Ascending aorta (tissue), 2 donors: ENCODE measurements at places on chromosomes 3 and 15. TPM values are rescaled to one million over a fixed set of nuclear protein-coding genes. Genes with fewer than 3 reads are reported as not detected.

- H3K36me3 ChIP-seq, result no peaks in the 10 kb centered on the region
- no peak overlapping the region for H3K27ac ChIP-seq
- H3K4me3 ChIP-seq, result no peak overlapping the region
- no peaks in the 10 kb centered on the region for H3K4me1 ChIP-seq
- no peaks in the 10 kb centered on the region for H3K27me3 ChIP-seq
These were observed 997.2 kb downstream of the DIPK2A start for GRCh38 chr3:144968750-144969350.

GRCh38 chr3:123745184-123745855 lies 138.8 kb downstream of the MYLK start:
- H3K4me3 ChIP-seq, result no peak overlapping the region
- peak overlapping the region; percentile 48 for H3K27ac ChIP-seq
- H3K36me3 ChIP-seq, result no peaks in the 10 kb centered on the region
- H3K4me1 ChIP-seq, result no peaks in the 10 kb centered on the region
- H3K27me3 ChIP-seq, result no peaks in the 10 kb centered on the region
- no peak for DNase-seq

DNA sequence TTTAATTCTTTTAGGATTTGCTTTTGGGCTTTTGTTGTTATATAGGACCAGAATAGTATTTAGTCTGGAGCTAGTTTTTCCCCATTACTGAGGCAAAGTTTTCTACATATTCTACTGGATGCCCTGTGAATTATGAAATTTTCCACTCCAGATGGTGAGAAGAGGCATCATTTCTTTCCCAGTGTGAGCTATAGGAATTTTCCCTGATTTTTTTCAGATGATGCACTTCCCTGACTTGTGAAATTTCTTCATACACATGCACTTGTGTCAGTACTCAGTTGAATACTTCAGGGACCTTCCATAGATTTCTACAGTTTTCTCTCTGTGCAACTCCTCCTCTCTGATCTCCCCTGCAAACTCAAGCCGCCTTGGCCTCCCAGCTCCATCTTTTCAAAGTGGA lies 73.7 kb upstream of the SLCO2A1 start:
- no peak overlapping the region for H3K4me3 ChIP-seq
- H3K4me1 ChIP-seq, result no peaks in the 10 kb centered on the region
- no peaks in the 10 kb centered on the region for H3K36me3 ChIP-seq
- no peak for DNase-seq
- no peak overlapping the region for H3K27ac ChIP-seq

DNA sequence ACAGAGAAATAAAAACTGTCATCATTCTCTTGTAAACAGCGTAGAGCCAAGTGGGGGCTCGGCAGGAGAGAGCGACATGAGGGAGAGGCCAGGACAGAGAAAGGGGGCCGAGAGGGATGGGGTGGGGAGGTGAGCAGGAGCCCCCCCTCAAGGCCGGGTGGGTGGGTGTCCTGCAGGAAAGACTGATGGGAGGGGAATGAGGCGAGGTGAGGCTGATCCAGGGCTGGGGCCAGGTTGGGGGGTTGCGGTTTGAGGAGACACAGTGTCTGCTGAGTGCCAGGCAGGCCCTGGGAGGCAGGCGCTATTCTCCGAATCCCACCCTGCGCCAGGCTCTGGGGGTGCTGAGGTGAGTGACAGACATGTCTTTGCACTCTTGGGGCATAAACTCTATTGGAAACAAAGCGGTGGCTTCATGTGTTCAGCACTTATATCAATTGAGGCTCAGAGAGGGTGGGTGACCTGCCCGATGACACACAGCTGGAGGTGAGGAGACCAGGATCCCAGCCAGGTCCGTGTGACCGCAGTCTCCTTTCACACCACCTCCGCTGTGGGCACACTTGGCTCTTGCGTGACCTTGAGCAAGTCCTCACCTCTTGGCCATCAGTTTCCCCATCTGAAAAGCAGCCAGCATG lies 19.6 kb upstream of the CSPG4 start:
- H3K4me3 ChIP-seq, result no peak overlapping the region
- H3K27ac ChIP-seq, result no peak overlapping the region
- DNase-seq, result no peak
- H3K36me3 ChIP-seq, result no peaks in the 10 kb centered on the region

DNA sequence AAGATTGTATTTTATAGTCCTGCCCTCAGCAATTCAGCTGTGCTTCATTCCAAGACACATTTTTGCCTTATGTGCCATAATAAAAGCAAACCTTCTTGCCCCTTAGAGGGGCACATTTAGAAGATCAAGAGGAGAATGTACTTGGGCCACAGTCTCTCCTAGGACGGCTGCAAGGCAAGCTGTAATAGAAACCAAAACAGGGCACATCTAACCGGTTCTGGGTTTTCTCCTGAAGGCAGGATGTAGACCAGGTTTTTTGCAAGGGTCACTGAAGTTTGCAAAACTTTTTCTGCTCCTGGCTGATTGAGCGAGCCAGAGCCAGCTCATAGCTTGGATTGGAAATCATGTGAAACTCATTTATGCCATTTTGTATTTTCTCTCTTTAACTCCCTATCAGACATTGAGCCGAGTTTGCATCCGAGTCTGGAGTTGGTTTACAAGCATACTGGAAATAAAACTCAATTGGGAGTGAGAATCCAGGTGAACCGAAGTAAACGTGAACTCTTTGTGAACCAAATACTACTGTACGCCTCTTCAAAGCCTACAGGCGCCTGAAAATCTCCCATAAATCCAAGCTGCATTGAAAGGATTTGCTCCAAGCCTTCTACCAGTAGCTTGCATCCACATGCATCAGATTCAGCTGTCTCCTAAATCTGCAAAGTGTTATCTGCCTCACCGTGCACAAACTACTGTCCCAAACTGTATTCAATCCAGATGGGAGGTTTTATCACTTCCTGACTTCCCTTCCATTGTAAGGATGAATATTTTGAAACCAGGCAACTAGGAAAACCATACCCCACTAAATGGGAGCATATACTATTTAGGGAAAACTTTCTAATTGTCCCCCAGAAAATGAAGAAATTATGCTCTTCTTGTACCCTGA lies 60.9 kb upstream of the TSC22D2 start:
- no peak for DNase-seq
- H3K27me3 ChIP-seq, result no peaks in the 10 kb centered on the region
- peak overlapping the region; percentile 55 for H3K27ac ChIP-seq
- peaks cover 22% of the 10 kb centered on the region for H3K4me1 ChIP-seq

- no peak overlapping the region for H3K27ac ChIP-seq
- H3K4me1 ChIP-seq, result no peaks in the 10 kb centered on the region
- no peaks in the 10 kb centered on the region for H3K27me3 ChIP-seq
- H3K36me3 ChIP-seq, result no peaks in the 10 kb centered on the region
- DNase-seq, result no peak
These were observed 71.9 kb upstream of the MYZAP start for GRCh38 chr15:57519806-57520205.

DNA sequence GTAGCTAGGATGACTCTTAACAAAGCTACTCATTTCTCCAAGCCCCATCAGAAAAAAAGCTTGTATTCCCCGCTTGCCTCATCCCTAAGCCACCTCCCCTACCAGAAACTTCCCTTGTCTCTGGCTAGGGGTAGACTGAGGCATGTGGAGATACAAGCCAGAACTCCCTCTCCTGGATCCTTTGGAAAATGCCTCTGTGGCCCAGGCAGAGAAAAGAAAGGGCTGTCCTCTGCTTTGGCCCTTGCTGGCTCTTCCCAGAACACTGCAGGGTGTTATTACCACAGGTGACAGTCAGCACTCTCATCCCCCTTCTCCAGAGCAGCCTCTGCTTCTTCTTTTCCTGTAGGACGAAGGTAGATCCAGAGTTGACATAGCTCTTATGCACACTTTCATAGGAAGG lies 15.2 kb downstream of the RMDN3 start:
- no peaks in the 10 kb centered on the region for H3K4me1 ChIP-seq
- no peak overlapping the region for H3K27ac ChIP-seq
- H3K4me3 ChIP-seq, result no peak overlapping the region
- H3K36me3 ChIP-seq, result peaks cover 71% of the 10 kb centered on the region
- no peaks in the 10 kb centered on the region for H3K27me3 ChIP-seq
- DNase-seq, result no peak

- no peaks in the 10 kb centered on the region for H3K4me1 ChIP-seq
- H3K4me3 ChIP-seq, result peak overlapping the region; percentile 11
- H3K27me3 ChIP-seq, result peaks cover 47% of the 10 kb centered on the region
These were observed 7.9 kb upstream of the SOX2 start for GRCh38 chr3:181703601-181704420.

DNA sequence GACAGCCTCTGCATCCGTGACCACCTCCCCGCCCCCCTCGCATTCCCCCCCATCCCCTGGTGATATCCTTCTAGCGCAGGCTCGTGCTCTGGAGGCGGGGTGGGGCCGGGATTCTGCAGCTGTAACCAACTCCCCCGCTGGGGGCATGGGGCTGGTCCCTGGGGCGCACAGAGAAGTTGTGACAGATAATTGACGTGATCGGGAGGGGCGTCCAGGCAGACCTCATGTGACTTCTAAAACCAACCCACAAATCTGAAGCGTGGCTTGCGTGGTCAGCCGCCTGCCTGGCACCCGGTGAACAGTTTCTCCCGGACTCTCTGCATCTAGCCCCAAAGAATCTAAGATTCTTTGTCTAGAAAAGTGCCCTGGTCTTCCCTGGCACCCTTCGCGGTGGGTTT lies 100.6 kb upstream of the IGF1R start:
- H3K27me3 ChIP-seq, result no peaks in the 10 kb centered on the region
- H3K4me1 ChIP-seq, result no peaks in the 10 kb centered on the region
- peak overlapping the region; percentile 86 for H3K27ac ChIP-seq
- no peak for DNase-seq
- H3K36me3 ChIP-seq, result no peaks in the 10 kb centered on the region

DNA sequence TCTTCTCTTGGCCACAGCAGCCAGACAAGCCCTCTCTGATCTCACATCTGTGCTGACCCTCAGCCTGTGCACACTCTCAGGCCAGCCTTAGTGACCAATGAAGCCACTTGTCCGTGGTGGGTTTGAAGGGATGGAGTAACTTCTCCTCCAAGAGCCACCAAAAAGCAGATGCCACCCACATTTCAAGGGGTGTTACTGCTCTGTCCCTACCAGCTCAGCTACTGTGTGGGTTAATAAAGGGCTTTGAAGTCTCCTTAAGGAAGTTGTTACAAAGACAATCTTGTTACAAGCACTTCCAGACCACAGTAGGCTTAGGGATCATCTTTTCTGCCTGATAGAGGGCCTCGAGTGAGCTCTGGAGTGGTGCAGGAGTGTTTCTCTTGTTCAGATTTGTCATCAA lies 3.3 kb upstream of the CA12 start:
- H3K27me3 ChIP-seq, result no peaks in the 10 kb centered on the region
- H3K4me1 ChIP-seq, result no peaks in the 10 kb centered on the region
- no peak for DNase-seq
- no peak overlapping the region for H3K4me3 ChIP-seq

DNA sequence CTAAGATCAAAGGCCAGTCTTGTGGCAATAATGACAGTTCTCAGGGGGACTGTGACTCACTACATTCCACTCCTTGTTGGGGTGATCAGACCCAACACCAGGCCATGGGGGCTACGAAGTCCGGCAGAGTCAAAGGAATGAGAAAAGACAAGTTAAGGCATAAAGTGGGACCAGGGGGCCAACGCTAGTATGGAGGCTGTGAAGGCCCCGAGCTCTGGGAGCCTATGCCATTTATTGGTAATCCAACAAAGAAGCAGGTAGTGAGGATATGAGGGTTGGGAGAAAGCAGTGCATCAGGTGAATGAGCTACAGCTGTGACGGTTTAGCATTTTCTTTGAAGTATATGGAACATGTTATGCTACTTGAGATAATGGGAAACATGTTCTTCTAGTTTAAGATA lies 104.4 kb upstream of the C2CD4B start:
- no peaks in the 10 kb centered on the region for H3K27me3 ChIP-seq
- no peaks in the 10 kb centered on the region for H3K36me3 ChIP-seq
- H3K4me1 ChIP-seq, result no peaks in the 10 kb centered on the region
- DNase-seq, result no peak

DNA sequence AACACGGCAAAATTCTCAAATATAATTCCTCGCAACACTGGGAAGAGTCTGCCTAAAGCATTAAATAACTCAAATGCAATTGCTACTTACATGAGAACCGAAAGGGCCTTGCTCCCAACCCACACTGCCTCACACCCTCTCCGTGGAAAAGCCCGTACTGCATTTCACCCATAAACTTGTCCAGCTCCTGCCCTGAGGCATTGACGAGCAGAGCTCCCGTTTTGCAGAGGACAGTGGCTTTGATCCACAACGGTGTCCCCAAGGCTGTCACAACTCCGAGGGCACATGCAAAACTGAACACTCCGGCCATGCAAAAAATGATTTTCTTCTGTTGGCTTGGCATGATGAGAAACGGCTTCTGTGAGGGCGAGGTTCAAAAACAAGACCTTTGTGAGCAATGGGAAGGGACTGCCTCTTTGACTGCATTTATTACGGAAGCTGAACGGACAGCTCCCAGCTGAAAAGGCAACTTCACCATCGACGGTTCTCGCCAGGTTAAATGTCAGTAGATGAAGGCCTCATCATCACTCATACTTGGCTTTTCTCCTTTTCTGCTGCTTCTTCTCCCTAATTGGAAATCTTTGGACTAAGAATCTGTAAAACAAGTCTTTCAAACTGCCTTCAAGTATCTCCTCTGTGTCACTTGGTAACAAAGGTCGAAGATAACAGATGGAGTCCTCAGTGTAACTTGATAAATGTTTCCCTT lies at the start of gene CLRN1:
Gene CLRN1, minus strand, starts transcription at position 362 of the 706 bp plus-strand sequence. Its CDS starts 19 bp downstream, at position 343.
- no peaks in the 10 kb centered on the region for H3K36me3 ChIP-seq
- H3K27ac ChIP-seq, result no peak within 1 kb of the TSS
- no peak for DNase-seq
- H3K4me3 ChIP-seq, result no peak within 1 kb of the TSS

DNA sequence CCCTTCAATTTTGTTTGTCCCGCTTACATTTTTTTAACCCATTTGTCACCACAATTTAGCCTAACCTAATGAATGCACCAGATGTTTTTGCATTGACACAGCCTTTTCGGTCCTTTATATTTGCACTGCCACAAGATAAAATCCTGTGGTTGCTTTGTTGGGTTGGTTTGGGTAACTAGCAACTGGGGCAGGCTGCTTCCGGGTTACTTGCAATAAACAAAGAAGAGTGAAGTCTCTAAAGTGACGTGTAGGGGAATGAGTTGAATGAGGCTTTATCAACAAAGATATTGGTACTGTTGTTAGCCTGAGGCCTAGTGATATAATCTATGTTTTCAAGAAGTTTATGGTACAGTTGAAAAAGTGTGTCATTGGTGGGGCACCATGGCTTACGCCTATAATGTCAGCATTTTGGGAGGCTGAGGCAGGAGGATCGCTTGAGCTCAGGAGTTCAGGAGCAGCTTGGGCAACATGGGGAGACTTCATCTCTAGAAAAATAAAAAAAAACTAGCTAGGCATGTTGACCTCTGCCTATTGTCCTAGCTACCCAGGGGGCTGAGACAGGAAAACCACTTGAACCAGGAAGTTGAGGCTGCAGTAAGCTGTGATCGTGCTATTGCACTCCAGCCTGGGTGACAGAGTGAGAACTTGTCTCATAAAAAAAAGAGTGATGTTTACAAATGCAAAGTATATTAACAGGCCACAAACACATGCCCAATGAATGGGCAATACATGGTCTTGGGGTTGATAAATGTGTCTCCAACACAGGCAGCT lies 121.8 kb downstream of the OXSM start:
- H3K27ac ChIP-seq, result no peak overlapping the region
- no peaks in the 10 kb centered on the region for H3K4me1 ChIP-seq
- no peaks in the 10 kb centered on the region for H3K36me3 ChIP-seq

The GABRR3 gene
- total RNA-seq, result not detected

The AHSG gene
- total RNA-seq, result 0.53 TPM

The DPPA2 gene
- total RNA-seq, result not detected

The PRR20G gene
- not detected for total RNA-seq

The PLCL2 gene
- 2.9 TPM for total RNA-seq

The CHRFAM7A gene
- total RNA-seq, result 0.21 TPM

The GABRB3 gene
- not detected for total RNA-seq

The TNNC1 gene
- 68.6 TPM for total RNA-seq

The HYAL2 gene
- total RNA-seq, result 449 TPM
